ENCODE measurements at places on chromosomes 1 and 21.

GRCh38 chr1:183734543-183735036 lies 70.3 kb upstream of the RGL1 start:
- no peak for DNase-seq

DNA sequence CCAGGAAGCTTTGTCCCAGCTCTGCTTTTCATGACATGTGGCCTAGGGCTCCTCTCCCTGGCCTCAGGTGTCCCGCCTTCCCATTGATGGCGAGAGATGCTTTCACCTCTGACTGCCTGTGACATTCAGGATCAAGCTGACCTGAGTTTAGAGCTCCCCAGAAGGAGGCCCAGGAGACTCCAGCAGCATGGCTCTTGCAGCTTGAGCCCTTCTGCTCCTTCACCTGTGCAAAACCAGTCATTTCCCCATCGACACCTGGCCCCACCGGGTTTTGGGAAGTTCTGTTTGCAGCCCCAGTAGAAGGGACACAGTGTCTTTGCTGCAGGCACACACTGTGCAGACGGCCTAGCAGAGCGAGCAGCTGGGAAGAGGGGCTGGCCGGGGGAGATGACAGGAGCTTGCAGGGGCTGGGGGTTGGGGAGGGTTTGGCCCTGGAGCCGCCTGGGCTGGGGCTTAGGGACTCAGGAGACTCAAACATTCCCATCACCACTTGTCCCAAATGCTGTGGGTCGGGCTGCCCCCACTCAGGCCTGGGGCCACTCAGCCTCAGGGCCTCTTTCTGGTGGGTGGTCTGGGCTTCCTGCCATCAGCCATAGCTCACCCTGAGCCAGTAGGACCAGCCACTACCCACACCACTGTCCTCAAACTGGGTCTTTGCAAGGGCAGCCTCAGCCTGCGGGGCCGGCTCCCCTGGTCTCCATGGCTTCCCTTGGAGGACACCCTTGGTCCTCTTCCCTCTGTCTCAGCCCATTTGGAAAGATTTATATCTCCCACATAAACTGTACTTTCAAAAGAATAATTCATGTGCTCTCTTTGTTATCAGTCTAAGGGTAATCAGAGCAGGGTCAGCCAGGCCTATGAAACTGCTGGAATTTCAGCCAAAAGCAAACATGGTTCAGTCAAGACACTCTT lies 3.8 kb upstream of the EDN2 start:
- no peak for DNase-seq

GRCh38 chr1:56068210-56068609 lies 511.2 kb downstream of the PLPP3 start:
- no peak for DNase-seq

DNA sequence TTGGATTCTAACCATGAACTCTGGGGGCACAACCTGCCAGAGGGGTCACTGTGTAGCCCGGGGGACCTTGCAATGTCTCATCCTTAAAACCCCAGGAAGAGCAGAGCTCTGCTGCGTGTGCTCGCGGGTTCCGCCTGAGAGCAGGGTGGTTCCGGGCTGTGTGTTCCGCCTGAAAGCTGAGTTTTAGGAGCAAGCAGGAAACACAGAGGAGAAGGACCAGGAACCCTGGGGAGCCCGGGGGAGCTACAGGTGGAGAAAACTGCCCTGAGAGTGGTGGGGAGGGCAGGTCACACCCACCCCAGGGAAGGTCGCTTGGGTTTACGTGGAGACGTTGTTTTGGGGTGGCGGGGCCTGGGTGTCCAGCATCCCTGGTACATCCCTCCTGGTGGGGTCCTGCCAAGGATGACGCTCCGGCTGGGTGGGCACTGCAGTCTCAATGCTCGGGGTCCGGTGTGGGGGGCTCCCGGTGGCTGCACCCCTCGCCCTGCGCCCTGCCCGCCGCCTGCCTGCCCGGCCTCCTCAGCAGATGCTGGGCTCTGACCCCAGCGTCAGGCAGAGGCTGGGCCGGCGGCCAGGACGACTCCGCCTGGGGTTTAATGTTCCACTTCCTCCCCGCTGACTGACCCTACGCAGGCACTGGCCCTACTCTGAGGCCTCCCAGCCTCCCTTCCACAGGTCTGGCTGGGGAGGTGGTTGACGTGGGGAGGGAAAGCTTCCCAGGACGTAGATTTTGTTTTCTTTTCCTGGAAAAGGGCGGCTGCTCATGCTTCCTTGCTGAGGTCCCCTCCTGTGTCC lies 17.3 kb upstream of the C1orf159 start:
- no peak for DNase-seq

DNA sequence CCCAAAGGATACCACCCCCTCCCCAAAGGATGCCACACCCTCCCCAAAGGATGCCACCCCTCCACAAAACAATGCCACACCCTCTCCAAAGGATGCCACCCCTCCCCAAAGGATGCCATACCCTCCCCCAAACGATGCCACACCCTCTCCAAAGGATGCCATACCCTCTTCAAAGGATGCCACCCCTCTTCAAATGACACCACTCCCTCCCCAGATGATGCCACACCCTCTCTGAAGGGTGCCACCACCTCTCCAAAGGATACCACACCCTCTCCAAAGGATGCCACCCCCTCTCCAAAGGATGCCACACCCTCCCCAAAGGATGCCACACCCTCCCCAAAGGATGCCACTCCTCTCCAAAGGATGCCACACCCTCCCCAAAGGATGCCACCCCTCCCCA lies 21.6 kb upstream of the TRIM17 start:
- no peak for DNase-seq

GRCh38 chr21:39314143-39315027 lies 953 bp upstream of the BRWD1 start:
- no peak for DNase-seq

DNA sequence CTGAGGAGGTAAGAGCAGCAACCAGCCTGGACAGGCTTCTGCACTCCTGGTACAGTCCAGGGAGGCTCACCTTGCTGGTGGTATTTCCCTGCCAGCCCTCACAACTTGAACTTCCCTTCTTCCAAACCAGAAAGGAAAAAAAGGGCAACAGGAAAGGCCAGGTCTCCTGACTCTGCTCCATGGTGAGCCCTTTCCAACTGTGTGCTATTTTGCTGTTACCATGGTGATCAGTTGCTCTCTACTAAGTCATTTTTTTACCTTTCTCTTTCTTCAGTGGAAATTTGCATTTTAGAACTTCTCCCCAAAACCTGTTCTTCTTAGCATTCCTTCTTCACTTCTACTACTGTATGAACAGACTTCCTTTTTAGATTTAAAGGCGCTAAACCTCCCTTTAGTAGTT lies 164.3 kb downstream of the GRIK1 start:
- no peak for DNase-seq

DNA sequence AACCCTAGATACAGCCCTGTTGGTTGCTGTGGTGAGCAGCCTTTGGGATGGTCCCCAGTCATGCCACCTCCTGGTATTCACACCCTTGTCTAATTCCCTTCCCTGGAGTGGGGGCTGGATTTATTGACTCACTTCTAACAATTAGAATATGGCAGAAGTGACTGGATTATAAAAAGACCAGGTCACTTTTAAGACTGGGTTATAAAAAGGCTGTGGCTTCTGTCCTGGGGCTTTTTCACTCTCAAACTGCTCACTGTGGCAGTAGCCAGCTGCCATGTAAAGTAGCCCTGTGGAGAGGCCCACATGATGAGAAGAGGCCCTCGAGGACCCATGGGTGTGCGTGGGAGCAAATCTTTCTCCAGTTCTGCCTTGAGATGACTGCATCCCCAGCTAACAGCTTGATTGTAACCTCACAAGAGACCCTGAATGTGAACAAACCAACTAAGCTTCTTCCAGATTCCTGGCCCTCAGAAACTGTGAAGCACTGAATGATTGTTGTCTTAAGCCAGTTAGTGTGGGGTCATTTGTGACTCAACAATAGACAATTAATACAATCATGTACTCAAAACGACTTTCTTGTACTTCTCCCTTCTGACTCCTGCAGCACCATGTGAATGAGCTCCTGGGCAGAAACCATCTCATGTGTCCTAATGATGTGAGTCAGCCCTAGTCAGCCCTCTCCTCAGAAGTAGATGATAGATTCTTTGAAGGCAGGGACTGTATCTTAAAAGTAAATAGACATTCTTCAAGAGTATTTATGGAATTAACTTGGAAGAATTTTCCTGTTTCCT lies 234.9 kb downstream of the TNR start:
- no peak for DNase-seq

GRCh38 chr1:9770298-9770697 lies 53.5 kb downstream of the CLSTN1 start:
- DNase-seq = no peak

Measured in vagina (tissue), 2 donors.